ENCODE measurements at places on chromosomes 2 and 18.

- no peak for DNase-seq
These were observed 113.5 kb downstream of the RTN4 start for GRCh38 chr2:54936766-54937165.

GRCh38 chr2:121063471-121063870, 221.5 kb downstream of the TFCP2L1 start:
- DNase-seq: no peak

DNA sequence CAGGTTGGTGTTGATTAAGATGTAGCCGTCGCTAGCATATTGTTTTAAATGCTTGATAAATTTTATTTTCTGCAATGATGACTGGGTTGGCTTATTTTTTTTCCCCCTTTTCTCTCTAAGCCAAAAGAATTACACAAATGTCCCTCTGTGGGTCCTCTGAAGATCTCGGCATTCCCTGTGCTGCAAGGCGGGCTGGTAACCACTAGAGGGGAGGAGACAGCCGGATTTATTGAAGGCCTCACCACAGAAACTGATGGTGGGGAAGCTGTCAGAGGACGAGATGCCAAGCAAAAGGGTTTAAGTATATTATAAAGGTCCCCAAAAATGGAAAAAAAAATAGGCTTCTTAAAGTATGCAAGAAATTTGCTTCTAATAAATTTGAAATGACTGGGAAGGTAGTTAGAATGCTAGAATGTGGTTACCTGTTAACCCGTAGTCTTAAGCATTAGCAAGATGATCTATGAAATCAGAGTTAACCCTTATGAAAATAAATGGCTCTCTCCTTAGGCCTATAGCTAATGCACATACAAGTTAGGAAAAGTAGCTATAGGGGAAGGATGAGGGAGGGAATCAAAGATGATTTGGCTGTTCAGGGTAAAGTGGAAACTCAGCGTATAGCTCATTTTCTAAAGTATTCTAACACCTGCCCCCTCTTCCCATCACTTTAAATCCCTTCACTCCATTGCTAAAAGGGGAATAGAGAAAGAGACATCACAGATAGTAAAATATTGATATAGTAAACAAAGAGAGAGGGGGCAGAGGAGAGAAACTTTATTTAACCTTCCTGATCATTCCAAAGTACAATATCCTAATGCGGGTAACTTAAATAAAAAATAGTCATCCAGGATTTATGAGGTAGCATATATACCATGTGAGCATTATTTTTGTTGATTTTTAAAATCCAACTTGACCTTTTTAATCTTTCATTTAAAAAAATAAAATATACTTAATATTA, 894.5 kb upstream of the POU3F3 start:
- DNase-seq: no peak

- no peak for DNase-seq
These were observed 33.4 kb upstream of the VPS54 start for GRCh38 chr2:64052463-64053241.

DNA sequence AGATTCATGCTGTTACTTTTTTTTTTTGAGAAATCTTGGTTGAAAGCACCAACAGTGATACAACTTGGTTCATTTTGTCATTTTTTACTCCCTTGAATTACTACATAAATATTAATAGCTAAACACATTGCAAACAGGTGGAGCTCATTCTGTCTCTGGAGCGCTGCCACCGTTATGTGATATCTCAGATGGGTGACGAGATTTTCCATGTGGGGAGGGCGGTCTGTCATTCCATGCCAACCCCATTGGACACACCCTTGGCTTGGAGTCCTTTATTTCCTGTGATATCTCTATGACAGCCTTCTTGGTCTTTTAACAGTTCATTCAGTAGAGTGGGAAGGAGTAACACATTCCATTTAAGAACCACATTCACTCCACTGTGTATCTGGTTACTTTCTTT, 794.8 kb downstream of the SATB2 start:
- no peak for DNase-seq

- no peak for DNase-seq
These were observed 181.3 kb upstream of the EPHA4 start for GRCh38 chr2:221753401-221753800.

- DNase-seq: no peak
These were observed 618.8 kb upstream of the NRXN1 start for GRCh38 chr2:51650769-51651168.

DNA sequence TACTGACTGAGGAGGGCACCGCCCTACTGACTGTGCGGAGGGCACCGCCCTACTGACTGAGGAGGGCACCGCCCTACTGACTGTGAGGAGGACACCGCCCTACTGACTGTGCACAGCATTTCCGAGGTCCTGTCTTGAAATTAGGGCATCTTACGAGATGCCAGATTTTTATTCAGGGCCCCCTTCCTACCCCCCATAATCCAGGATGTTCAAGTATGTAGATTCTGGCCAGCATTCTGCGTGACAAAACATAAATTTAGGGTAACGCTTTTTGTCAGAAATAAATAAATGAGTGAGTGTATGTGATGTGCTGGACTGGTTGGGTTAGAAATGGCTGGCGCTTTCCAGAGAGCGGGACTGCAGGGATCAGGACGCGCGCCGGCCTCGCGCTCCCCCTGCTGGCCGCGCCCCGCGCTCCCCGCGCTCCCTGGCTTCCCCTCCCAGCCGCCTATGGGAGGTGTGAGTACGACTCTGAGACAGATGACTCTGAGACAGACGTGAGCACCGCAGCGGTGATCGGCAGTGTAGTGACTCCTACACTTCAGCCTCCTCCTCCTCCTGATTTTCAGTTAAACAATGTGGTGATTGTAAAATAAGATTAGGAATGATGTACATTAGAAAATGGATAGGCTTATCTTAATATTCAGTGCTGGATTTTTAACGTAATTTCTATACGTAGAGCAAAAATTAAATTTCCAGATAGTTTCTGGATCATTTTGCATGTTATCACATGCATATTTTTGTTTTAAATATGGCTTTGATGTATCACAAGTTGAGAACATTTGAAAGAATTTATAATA, 149.2 kb upstream of the NFATC1 start:
- peak; percentile 77 for DNase-seq

GRCh38 chr2:136137982-136138381, 20.0 kb upstream of the CXCR4 start:
- DNase-seq: no peak

Data from stimulated activated CD8-positive, alpha-beta memory T cell treated with anti-CD3 and anti-CD28 coated beads, Interleukin-15, amount 100 ng/mL, for 48 hours (primary cell).